ENCODE measurements at places on chromosomes 11 and 22. TPM values are rescaled to one million over a fixed set of nuclear protein-coding genes. Genes with fewer than 3 reads are reported as not detected.

DNA sequence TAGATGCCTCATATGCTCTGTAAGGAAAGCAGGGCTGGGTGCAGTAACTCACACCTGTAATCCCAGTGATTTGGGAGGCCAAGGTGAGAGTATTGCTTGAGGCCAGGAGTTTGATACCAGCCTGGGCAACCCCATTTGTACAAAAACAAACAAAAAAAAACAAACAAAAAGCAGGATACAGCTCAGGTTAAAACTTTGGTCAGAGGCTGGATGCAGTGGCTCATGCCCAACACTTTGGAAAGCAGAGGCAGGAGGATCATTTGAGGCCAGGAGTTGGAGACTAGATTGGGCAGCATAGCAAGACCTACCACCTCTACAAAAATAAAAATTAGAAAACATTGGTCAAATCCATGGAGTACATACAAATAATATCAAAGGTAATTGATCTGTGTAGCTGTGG, 7.9 kb downstream of the CUL5 start:
- H3K4me3 ChIP-seq, result no peak overlapping the region
- DNase-seq, result no peak
- H3K27me3 ChIP-seq, result no peaks in the 10 kb centered on the region
- H3K4me1 ChIP-seq, result peaks cover 26% of the 10 kb centered on the region
- H3K27ac ChIP-seq, result no peak overlapping the region
- peaks cover 5% of the 10 kb centered on the region for H3K36me3 ChIP-seq

GRCh38 chr11:86151174-86152005, 82.5 kb upstream of the PICALM start:
- peak overlapping the region; percentile 50 for H3K4me3 ChIP-seq
- H3K27ac ChIP-seq, result peak overlapping the region; percentile 85
- H3K4me1 ChIP-seq, result peaks cover 31% of the 10 kb centered on the region

DNA sequence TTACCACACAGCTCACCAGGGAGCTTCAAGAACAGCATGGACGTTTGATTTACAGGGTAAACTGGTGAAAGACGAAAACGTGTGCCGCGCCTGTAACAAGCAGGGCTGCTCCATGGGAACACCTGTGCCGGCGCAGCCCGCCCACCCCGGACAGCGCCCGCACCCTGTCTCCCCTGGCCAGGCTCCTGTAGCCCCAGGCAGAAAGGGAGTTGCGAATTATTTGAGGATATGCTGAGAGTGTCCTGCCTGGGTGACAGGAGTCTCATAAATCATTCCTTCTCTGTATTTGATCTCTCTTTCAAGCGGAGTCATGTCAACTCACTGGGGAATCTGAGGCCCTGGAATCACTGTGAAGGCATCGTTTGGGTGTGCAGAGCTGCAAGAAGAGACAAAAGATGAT, 804.3 kb downstream of the OPCML start:
- H3K27me3 ChIP-seq, result no peaks in the 10 kb centered on the region
- H3K27ac ChIP-seq, result no peak overlapping the region
- H3K4me3 ChIP-seq, result no peak overlapping the region
- H3K4me1 ChIP-seq, result no peaks in the 10 kb centered on the region
- no peaks in the 10 kb centered on the region for H3K36me3 ChIP-seq
- DNase-seq, result no peak

DNA sequence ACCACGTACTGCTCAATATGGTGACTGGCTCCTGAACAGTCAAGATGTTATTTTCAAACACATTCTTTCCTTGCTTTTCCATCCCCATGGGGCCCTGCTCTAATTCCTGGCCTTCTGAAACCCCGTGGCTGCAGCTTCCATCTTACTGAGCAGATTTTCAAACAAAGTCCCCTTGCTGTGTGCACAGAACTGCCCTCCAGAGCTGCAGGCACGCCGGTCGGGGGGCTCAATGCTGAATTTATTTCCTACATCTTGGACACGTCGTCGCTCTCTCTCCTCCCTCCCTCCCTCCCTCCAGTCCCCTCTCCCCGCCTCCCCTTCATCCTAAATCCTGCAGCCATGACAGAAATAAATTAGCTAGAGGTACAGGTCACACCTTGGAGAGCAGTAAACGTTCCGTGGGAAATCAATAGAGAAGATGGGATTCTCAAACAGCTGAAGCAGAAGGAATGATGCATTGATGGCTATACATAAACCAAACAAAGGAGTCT, 243.1 kb upstream of the BLID start:
- H3K27me3 ChIP-seq, result no peaks in the 10 kb centered on the region
- no peak overlapping the region for H3K4me3 ChIP-seq
- DNase-seq, result no peak
- no peak overlapping the region for H3K27ac ChIP-seq
- 0 out of 2 replicates have a peak, but pooled peaks cover 3% of the 10 kb centered on the region for H3K4me1 ChIP-seq
- H3K36me3 ChIP-seq, result peaks cover 3% of the 10 kb centered on the region

Gene REXO2
- 245 TPM for total RNA-seq

DNA sequence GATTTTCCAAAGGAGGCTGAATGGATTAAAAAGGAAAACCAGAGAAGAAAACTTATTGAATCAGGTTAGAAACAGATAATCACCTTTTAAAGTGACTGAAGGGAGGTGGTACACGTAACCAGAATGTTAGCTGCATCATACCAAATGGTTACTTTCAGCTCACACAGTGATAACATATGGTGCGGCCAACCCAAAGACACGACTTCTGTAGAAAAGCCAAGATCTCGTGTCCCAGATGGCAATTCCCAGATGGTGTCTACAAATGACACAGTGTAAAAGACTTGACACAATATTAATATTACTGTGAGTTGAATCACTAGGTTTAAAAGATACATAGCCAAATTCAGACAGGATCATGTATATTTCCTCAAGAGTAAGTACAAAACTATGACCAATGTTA, 5.2 kb downstream of the PPP2R1B start:
- H3K27me3 ChIP-seq, result no peaks in the 10 kb centered on the region
- peaks cover 21% of the 10 kb centered on the region for H3K4me1 ChIP-seq
- H3K36me3 ChIP-seq, result peaks cover 49% of the 10 kb centered on the region
- DNase-seq, result no peak
- no peak overlapping the region for H3K4me3 ChIP-seq

- H3K36me3 ChIP-seq, result no peaks in the 10 kb centered on the region
- H3K27me3 ChIP-seq, result no peaks in the 10 kb centered on the region
- H3K27ac ChIP-seq, result no peak overlapping the region
- H3K4me3 ChIP-seq, result no peak overlapping the region
- no peak for DNase-seq
Observed at GRCh38 chr11:43674560-43674959, 6.0 kb upstream of the HSD17B12 start.

Gene CATSPER1
- total RNA-seq, result not detected

DNA sequence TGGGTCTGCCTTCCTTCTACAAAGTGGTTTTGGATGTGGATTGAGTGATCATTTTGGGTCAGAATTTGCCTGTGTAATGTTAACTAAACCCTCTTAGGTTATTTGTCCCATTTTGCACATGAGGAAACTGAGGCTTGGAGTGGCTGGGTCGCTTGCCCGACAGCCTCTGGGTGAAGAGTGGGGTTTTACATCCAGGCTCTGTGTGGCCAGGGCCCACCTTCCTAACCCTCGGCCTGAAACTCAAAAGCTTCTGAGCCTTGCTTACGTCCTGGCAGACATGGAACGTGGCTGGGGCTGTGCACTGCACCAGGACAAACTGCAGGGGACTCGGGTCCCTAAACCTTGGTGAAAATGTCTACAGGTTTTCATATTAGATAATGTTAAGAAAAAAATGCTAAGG, 542.4 kb downstream of the TBC1D22A start:
- H3K4me3 ChIP-seq, result no peak overlapping the region
- H3K4me1 ChIP-seq, result no peaks in the 10 kb centered on the region
- no peaks in the 10 kb centered on the region for H3K36me3 ChIP-seq
- H3K27me3 ChIP-seq, result peaks cover 6% of the 10 kb centered on the region
- H3K27ac ChIP-seq, result no peak overlapping the region

Gene LMNTD2
- total RNA-seq, result 0.22 TPM

Gene NCF4
- total RNA-seq, result not detected

- DNase-seq, result no peak
- H3K27me3 ChIP-seq, result peaks cover 52% of the 10 kb centered on the region
- no peak overlapping the region for H3K27ac ChIP-seq
- H3K4me3 ChIP-seq, result no peak overlapping the region
- H3K4me1 ChIP-seq, result peaks cover 11% of the 10 kb centered on the region
Observed at GRCh38 chr22:26648528-26649388, 8.6 kb upstream of the MIAT start.

DNA sequence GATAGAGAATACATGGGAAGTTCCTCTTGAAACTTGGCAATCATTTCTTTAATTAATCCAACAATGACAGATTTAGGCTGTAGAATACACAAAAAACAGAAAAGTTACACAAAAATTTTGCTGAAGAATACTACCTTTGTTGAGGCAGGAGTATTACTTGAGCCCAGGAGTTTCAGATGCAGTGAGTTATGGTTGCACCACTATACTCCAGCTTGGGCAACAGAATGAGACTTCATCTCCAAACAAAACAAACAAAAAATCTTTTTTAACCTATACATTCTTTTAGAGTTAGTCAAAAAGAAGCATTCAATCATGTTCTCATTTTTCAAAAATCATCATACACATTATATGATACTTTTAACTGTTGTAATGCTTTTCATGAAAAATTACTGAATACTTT, 22.1 kb downstream of the UEVLD start:
- peak overlapping the region; percentile 52 for H3K27ac ChIP-seq
- H3K4me1 ChIP-seq, result peaks cover 16% of the 10 kb centered on the region
- peaks cover 21% of the 10 kb centered on the region for H3K36me3 ChIP-seq
- DNase-seq, result no peak

Gene CCDC87
- total RNA-seq, result 0.11 TPM

Gene MRGPRX3
- not detected for total RNA-seq

Gene HEPHL1
- total RNA-seq, result not detected

DNA sequence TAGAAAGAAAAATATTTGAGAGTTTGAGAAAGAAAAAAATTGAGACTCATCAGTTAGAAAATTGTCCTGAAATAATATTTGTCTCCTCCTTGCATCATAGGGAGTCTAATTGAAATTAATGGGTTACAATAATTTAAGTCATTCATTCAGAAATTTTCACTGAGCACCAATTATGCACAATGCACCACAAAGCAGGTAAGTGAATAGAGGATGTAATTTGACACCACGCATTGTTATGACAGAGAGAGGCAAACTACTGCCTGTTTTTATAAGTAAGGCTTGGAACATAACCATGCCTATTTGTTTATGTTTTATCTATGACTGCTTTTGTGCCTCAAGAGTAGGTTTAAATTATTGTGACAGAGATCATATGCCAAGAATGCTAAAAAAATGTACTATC, 537.9 kb upstream of the FAT3 start:
- no peaks in the 10 kb centered on the region for H3K36me3 ChIP-seq
- H3K27me3 ChIP-seq, result no peaks in the 10 kb centered on the region
- no peaks in the 10 kb centered on the region for H3K4me1 ChIP-seq
- H3K27ac ChIP-seq, result no peak overlapping the region
- DNase-seq, result no peak
- H3K4me3 ChIP-seq, result no peak overlapping the region

Gene OR5A1
- total RNA-seq, result not detected

DNA sequence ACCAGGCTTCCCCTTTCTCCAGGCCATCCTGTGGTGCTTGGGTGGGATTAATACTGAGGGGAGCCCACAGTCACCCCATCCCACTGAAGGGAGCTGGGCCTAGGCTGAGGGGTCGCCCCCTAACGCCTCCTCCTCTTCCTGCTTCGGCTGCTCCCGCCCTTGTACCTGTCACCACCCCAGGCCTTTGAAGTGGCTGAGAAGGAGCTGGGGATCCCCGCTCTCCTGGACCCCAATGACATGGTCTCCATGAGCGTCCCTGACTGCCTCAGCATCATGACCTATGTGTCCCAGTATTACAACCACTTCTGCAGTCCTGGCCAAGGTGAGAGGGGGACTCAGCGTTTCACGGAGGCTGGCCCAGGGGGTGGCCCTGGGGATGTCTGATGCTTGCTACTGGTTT, 6.1 kb downstream of the MICALL1 start:
- peaks cover 23% of the 10 kb centered on the region for H3K4me1 ChIP-seq
- no peak overlapping the region for H3K27ac ChIP-seq
- no peak overlapping the region for H3K4me3 ChIP-seq
- DNase-seq, result no peak
- H3K27me3 ChIP-seq, result no peaks in the 10 kb centered on the region
- H3K36me3 ChIP-seq, result peaks cover 21% of the 10 kb centered on the region

Gene KRTAP5-8
- total RNA-seq, result not detected

Gene LMF2
- 124 TPM for total RNA-seq

Gene OR52N4
- total RNA-seq, result not detected

- DNase-seq, result no peak
- no peak overlapping the region for H3K4me3 ChIP-seq
- peaks cover 5% of the 10 kb centered on the region for H3K4me1 ChIP-seq
- H3K27ac ChIP-seq, result no peak overlapping the region
Observed at GRCh38 chr22:21051145-21051830, 5.5 kb downstream of the LRRC74B start.

GRCh38 chr11:64935359-64936081, at the start of gene GPHA2:
Gene GPHA2 (minus strand): TSS chr11:64935893. CDS start chr11:64935460, 433 bp downstream.
- no peaks in the 10 kb centered on the region for H3K4me1 ChIP-seq
- no peak within 1 kb of the TSS for H3K4me3 ChIP-seq
- H3K27ac ChIP-seq, result no peak within 1 kb of the TSS
- H3K36me3 ChIP-seq, result peaks cover 16% of the 10 kb centered on the region
- peak; percentile 20 for DNase-seq

DNA sequence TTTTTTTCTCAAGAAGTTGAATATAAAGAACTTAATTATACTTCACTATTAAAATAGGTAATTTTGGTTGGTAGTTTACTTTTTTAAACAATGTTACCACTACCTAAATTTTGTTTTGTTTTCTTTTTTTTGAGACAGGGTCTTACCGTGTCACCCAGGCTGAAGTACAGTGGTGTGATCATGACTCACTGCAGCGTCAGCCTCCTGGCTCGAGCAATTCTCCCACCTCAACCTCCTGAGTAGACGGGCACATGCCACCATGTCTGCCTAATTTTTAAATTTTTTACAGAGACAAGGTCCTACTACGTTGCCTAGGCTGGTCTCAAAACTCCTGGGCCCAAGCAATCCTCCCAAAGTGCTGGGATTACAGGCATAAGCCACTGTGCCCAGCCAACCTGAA, 17.6 kb downstream of the SPCS2 start:
- H3K4me3 ChIP-seq, result no peak overlapping the region
- no peaks in the 10 kb centered on the region for H3K27me3 ChIP-seq
- peak; percentile 7 for DNase-seq
- H3K4me1 ChIP-seq, result no peaks in the 10 kb centered on the region
- no peak overlapping the region for H3K27ac ChIP-seq
- H3K36me3 ChIP-seq, result peaks cover 32% of the 10 kb centered on the region

- peak; percentile 89 for DNase-seq
- no peaks in the 10 kb centered on the region for H3K27me3 ChIP-seq
Observed at GRCh38 chr11:114197799-114198500, 98.2 kb upstream of the NNMT start.

- DNase-seq, result no peak
- H3K27ac ChIP-seq, result no peak overlapping the region
- H3K4me1 ChIP-seq, result peaks cover 16% of the 10 kb centered on the region
- no peak overlapping the region for H3K4me3 ChIP-seq
- no peaks in the 10 kb centered on the region for H3K36me3 ChIP-seq
Observed at GRCh38 chr22:32994041-32994830, 63.9 kb downstream of the SYN3 start.

Gene DRAP1
- 307 TPM for total RNA-seq

GRCh38 chr11:90717522-90717921, 494.7 kb upstream of the CHORDC1 start:
- H3K27me3 ChIP-seq, result no peaks in the 10 kb centered on the region
- no peaks in the 10 kb centered on the region for H3K4me1 ChIP-seq
- no peak for DNase-seq

Gene DBX1
- not detected for total RNA-seq

All from GM23248 (cell line).